Foreskin keratinocyte (primary cell): ENCODE measurements at places on chromosomes 1 and 21.

GRCh38 chr21:31340942-31341487 lies 3.0 kb downstream of the TIAM1 start:
- no peak for DNase-seq

DNA sequence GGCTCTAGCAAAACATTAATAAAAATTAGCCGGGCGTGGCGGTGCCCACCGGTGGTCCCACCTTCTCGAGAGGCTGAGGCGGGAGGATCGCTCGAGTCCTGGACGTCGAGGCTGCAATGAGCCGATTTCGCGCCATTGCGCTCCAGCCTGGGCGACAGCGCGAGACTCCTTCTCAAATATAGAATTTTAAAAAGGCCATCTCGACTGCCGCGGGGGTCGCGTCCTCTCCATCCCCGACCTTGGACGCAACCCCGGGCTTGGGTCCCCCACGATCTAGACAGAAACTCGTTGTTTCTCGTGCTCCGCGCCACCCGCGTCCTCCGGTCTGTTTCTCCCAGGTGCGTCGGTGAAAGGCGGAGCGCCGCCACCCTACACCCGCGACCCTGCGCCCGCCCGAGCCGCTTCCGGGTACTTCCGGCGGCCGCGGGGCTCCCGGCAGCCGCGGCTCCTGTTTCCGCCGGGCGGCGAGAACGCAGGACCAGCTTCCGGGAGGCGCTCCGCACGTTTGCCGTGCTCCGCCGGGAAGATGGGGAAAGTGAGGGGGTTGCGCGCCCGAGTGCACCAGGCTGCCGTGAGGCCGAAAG lies at the start of gene SLX9:
Gene SLX9, plus strand, starts transcription at position 498 of the 584 bp plus-strand sequence. Its CDS starts 29 bp downstream, at position 527.
- no peak for DNase-seq

GRCh38 chr1:162303004-162303344 lies 73.7 kb downstream of the SPATA46 start:
- DNase-seq = peak; percentile 56

DNA sequence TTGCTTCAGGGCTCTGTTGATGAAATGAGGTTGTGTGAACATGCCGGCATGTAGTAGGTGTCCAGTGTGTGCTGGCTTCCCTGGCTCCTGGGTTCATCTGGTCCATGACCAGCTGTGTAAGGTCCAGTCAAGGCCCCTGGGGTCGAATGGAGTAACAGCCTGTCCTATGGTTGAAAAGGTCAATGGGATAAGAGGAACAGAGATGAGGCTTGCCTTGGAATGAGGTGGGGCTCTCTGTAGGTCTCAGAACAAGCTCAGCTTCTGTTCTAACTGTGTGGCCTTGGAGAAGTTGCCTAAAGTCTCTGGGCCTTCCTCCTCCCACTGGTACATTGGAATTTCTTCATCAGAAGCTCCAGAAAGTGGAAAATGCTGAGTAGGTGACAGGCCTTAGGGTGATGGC lies 26.6 kb downstream of the RPS6KA1 start:
- DNase-seq = no peak

GRCh38 chr1:205826016-205826806 lies 13.2 kb upstream of the SLC41A1 start:
- DNase-seq = no peak

DNA sequence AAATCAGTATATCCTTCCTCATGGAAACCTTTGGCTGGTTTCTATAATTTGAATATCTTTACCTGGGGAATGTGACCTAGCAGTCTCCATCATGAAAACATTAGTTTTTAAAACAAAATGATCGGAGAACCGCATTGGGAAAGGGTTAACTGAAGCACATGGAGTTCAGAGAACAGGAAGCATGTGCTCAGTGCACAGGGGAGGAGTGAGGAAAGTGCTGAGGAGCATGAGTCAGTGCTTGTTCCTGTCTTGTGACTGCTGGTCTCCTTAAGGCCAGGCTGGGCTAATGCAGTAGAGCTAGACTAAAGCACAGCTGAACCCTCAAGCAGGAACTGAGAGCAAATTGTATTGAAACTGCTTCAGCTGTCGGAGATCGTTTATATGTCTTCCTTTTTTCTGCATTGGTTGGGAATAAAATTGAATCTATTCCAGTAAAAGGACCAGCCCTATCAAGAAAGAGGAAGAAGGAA lies 5.8 kb downstream of the IFI16 start:
- peak; percentile 82 for DNase-seq

- no peak for DNase-seq
Measured at GRCh38 chr1:30750731-30751291, 6.8 kb downstream of the LAPTM5 start.

DNA sequence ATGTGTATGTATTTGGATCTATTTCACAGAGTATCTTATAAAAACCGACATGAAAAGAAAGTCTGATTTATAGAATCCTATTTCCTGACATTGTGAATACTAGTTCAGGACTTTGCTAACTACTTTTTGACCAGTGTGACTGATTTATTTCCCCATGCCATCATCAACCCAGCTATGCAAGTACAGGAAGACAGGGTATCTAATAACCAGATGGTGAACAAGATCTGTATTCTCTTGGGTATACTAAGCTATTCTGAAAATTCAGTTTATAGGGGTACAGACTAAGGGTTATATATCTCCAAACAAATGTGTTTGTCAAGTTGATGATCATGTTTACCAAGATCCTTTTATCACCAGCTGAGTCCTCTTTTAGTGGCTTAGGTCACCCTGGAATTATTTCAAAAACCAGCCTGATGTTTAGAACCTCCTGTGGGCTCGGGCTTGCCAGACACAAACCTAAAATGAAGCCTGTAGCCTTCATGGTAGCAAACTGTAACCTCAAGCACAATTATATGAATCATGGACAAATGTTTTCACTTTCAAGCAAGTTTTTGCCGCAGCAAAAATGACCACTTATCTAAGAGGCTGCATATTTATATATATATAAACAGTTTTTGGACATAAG lies 185.1 kb downstream of the FGGY start:
- DNase-seq = no peak

DNA sequence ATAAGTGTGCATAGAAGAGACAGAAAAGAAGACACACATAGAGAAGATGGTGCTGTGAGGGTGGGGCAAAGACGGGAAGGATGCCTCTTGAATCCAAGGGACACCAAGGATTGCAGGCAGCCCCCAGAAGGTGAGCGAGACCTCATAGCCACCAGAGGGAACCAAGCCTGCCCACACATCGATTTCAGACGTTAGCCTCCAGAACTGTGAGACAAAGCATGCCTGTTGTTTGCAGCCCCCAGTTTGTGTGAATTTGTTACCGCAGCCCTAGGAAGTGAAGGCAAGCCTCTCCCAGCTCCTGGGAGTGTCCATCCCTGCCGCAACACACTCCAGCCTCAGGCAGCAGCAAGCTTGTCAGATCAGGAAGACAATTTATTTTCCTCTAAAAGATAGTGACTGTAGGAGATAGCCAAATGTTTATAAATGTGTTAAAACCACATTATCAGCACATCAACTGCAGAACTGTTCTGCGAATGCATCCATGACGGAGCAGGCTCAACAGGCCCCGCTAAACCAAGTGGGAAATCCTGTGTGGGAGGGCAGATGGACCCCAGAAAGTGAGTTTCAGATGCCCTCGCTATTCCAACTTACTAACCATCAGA lies 543.3 kb downstream of the MATN1 start:
- no peak for DNase-seq

- DNase-seq = no peak
Measured at GRCh38 chr21:31290765-31291164, 53.3 kb downstream of the TIAM1 start.

GRCh38 chr1:7380712-7381111 lies 390.4 kb upstream of the VAMP3 start:
- DNase-seq = no peak

GRCh38 chr21:31201144-31201543 lies 142.9 kb downstream of the TIAM1 start:
- DNase-seq = no peak

DNA sequence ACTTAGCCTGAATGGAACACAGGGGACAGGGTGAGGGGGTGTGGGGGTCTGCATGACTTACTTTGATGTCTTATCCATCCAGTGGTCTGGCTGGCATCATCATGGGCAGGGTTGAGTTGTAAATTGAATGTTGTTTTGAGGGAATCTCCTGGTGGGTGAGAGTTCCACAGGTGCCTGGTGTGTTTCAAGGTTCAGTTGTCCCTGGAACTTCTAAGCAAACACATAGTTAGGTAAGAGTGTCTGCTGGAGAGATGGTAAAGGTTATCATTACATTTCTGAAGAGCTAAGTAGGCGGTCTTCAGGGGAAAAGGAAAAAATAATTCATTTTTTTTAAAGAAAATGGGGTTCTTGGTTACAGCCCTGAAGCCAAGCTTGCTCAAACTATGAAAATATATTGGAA lies 46.0 kb upstream of the SIPA1L2 start:
- no peak for DNase-seq

- DNase-seq = no peak
Measured at GRCh38 chr1:225441314-225442122, 13.7 kb upstream of the LBR start.
